OCI-M1 (cell line): ENCODE measurements at places on chromosomes 6 and 20.

- no peak for DNase-seq
Observed at GRCh38 chr20:57399587-57400155, 8.5 kb downstream of the RBM38 start.

DNA sequence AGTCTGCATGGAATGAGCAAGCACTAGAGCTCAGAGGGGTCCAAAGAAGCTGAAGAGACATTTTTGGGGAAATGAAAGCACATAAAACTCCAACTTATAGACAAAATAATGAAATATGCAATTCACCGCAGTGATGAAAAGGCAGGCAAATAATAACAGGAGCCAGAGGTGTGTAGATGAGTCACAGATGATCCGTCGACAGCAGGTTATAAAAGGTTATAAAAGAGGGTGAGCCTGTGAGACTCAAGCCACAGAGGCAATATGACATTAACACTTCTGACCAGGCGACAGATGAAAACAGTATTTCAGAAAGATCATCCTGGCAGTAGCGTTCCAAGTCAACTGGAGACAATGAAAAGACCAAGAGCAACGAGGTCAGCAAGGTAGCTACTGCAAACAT lies 35.8 kb upstream of the ANKRD60 start:
- no peak for DNase-seq

GRCh38 chr6:11744753-11745152 lies 33.9 kb downstream of the ADTRP start:
- DNase-seq = no peak

GRCh38 chr6:147053311-147053921 lies 150.8 kb upstream of the STXBP5 start:
- no peak for DNase-seq

DNA sequence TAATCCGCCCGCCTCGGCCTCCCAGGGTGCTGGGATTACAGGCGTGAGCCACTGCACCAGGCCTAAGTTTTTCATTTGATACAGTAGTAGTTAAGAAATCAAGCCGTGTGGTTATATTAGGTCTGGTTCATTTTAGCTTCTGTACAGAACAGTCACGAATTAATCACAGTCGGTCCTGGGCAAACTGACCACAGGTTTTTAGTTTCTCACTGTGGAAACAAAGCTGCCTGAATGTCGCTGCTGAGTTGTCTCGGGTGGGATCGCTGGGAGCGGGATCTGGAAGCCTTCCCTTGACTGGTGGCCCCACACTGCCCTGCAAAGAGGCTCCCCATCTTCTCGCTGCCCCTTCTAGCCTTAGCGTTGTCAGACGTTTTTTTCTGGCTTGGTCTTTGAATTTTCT lies 18.6 kb downstream of the UCKL1 start:
- no peak for DNase-seq

DNA sequence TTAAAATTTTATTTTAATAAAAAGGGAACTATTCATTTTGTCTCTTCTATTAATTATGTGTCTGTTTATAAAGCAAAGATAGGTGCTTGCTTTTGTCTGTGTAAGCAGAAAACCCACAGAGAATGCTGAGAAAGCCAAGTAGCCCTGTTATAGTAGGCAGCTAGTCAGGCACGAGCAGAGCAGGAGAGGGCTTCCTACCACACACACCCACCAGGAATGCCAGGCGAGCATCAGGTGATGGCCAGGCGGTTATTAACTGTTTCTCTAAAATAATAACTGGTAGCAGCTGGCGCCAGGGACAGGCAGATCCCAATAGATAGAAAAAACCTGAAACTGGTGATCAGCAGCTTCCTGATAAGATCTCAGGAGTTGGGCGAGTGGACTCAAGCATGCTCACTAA lies 15.7 kb downstream of the C6orf15 start:
- no peak for DNase-seq

- peak; percentile 47 for DNase-seq
Observed at GRCh38 chr20:47038566-47039560, 144.2 kb downstream of the EYA2 start.

DNA sequence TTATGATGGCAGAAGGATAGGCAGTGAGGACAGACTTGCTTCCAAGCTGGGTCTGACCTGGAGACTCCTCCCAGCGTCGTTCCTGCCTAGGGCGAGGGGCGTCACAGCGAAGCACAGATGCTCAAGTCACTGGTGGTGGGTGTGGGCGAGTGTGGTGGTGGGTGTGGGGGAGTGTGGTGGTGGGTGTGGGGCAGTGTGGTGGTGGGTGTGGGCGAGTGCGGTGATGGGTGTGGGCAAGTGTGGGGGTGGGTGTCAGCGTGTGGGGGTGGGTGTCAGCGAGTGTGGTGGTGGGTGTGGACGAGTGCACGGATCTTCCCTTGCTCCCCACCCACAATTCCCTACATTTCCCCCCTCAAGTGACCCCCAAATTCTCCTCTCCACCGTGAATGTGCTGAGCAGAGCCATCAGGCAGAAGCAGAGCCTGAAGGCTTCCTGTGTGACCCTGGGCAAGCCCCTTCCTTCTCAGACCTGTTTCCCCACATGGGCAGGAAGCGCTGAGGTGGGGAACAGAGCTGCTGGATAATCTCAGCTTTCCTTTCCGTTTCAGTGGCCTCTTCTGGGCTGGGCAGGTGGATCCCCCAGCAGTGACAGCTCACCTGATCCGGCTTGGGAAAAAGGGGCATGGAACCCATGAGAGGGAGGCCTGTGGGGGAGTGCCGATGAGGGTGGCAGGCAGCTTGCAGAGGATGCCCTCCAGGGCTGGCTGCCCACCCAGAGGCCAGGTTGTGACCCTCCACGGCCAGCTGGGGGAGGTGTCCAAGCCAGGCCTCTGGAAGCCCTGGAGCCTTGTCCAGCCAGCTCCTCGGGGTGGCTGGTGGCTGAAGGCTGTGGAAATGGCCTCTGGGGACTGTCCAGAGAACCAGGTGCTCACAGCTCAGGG lies 42.9 kb downstream of the RSPO4 start:
- no peak for DNase-seq

- peak; percentile 60 for DNase-seq
Observed at GRCh38 chr6:54244430-54244829, 63.8 kb upstream of the TINAG start.

DNA sequence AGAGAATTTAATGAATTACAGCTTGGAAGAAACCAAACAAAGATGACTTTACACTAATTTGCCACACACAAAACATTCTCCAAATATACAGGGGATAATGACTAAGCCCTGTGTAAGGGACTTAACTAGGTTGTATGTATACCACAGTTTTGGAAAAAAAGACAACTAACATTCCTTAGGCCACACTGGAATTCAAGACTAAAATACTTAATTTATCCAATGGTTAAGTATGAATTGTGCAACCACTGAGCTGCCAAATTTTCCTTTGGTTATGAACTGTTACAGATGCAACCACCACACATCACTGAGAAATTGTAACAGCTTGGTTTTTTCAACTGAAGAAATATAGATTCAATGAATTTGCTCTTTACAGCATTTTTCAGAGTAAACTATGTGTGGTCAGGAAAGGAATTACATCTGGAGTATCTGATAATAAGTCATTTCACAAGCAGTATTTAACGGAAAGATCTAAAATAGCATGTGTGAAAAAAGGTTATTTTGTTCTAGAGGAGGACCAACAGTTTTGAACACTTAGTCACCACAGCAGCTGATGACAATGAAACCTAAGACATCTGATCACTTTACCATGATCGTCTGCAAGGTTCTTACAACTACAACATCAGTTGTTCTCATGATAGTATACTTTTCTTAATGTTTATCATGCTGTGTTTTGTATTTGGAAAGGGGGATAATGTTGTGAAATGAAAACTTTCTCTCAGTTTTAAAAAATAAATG lies 318.8 kb downstream of the BCKDHB start:
- DNase-seq = peak; percentile 62

DNA sequence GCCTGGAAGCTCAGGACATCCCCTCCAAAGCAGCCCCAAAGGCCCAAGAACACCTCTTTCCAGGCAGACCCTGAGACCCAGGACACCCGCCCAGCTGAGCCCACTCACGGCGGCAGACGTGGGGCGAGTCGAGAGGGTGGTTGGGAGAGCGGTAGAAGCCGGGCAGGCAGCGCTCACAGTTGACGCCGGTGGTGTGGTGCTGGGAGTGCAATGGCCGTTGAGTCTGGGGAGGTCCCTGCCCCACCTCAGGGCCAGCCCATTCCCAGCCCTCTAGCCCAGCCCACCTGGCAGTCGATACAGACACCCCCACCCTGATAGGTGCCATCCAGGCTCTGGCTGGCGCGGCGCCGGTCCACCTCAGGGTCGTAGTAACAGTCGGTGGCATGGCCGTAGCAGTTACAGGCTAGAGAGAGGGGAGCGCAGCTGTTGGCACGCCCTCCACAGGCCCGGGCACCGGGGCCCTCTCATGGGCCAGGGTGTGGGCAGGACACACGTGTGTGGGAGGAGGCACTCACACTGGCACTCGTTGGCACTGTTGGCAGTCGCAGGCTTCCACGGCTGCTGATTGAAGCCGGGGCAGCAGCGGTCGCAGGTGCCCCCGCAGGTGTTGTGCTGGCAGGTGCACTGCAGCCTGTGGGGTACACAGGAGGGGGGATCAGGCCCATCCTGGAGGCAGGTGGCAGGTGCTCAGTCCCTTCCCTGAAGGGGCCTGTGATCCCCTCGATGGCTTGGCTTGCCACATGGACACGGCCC lies 20.5 kb downstream of the LAMA5 start:
- DNase-seq = no peak

GRCh38 chr6:44642870-44643522 lies 255.5 kb downstream of the CDC5L start:
- DNase-seq = no peak

- DNase-seq = no peak
Observed at GRCh38 chr6:101117393-101118135, 236.4 kb upstream of the ASCC3 start.

DNA sequence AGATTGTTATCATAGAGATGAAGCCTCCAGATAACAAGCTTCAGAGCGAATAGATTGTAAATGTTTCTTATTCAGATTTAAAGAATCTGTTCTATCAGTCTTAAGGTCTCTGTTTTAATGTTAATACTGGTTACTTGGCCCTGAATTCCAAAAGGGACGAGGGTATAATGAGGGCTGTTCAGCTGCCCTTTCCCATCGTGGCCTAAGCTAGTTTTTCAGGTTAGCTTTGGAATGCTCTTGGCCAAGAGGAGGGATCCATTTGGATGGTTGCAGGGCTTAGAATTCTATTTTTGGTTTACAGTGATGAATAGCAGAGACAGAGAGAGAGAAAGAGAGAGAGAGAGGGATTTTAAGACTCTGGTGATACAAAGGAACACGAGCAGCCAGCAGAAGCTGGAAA lies 62.8 kb upstream of the UFL1 start:
- DNase-seq = no peak

DNA sequence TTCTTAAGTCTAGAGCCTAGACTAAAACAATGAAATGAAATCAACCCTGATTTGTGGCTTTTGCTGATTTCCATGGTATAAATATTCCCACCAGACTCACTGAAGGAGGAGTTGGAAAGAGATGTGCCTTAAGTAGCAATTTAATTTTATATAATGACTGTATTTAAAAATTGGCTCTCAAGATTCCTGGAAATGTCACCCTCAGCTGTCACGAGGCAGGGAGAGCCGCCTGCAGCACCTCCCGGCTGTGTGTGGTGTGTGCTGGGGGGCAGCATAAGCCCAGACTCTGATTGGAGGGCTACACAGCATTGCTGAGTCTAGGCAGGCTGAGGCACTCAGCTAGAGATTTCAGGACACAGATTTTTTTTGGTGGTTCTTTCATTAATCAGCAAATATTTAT lies 40.6 kb upstream of the TMEM181 start:
- no peak for DNase-seq

- DNase-seq = no peak
Observed at GRCh38 chr20:63416631-63417030, 55.5 kb upstream of the CHRNA4 start.

GRCh38 chr6:156659822-156660198 lies 117.4 kb upstream of the ARID1B start:
- no peak for DNase-seq

DNA sequence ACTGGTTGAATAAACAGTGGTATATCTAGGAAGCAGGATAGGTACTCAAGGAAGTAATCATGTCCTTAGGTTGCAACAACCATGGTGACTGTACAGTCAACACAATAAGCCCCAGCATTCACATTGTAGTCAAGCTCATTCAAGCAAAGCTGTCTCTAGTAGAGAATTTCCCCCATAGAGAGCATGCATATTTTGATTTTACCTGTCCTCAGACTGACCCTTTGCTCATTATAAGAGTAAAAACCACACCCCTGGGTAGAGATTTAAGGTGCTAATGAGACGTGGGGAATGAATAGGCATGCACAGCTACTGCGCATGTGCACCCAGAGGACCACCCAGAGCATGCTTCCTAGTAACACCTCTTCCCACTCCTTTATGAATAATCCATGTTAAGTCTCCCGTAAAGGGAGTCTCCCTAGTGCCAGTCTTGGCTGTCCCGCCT lies 6.1 kb upstream of the RNF8 start:
- DNase-seq = no peak

DNA sequence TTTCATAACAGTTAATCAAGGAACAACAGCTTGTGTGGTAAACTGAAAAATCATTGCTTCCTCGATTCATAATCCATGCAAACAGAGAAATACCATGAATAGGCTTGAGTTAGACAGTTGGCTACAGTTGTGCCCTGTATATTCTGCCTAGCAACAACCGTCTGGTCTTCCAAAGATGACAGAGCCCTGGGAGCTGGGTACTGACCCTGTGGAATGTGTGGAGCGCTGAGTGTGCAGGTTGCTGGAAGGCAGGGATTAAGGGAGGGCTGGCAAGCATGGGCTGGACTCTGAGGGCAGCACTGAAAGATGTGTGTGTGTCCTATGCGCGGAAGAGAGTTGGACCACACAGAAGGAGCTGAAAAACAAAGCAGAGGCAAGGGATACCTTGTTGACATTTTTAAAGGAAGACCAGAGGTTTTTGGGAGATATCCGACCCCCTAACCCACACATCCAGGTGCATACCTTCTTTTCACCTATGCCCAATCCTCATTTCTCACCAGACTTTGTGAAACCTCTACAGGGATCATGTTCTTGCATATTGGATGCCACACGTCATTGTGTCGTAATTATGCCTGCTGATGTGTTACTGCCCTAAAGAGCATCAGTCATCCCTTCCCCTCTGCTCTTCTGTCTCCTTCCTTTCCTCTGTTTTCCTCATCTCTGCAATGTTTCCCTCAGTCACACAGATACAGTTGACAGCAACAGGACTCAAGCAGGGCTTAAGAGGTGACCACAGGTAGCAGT lies 58.2 kb upstream of the VGLL2 start:
- no peak for DNase-seq

- DNase-seq = no peak
Observed at GRCh38 chr6:94894300-94894699, 683.0 kb upstream of the MANEA start.

DNA sequence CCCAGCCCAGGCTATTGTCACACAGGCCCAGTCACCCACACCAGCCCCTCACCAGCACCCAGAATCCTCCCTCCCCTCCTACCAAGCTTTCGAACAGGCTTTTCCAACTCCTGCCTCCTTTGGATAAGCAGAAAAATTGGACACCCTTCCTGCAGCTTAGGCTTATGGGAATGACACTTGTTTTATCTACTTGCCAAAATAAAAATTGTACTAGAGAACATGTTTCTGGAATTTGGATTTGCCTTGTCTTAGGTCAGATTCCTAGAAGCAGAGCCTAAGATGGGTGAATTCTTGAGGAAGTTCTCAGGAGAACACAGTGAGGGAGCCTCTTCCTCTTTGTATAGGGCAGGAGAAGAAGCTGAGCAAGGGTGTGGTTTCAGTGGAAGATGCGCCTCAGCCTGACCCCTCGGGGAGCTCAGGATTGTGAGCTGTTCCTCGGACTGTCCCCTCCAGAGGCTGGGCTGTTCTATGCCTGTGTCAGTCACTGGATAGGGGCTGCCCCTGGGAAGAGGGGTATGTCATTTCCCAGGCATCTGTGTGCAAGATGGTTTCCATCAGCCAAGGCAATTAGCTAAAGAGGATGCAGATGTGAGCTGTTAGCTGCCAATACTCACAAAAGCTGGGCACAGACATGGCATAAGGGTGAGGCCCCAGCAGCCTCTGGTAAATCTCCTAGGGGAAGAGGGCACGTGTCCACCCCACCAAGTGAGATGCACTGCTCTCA lies 33.9 kb downstream of the ITPR3 start:
- no peak for DNase-seq
